ENCODE measurements at places on chromosomes 12 and 14.

DNA sequence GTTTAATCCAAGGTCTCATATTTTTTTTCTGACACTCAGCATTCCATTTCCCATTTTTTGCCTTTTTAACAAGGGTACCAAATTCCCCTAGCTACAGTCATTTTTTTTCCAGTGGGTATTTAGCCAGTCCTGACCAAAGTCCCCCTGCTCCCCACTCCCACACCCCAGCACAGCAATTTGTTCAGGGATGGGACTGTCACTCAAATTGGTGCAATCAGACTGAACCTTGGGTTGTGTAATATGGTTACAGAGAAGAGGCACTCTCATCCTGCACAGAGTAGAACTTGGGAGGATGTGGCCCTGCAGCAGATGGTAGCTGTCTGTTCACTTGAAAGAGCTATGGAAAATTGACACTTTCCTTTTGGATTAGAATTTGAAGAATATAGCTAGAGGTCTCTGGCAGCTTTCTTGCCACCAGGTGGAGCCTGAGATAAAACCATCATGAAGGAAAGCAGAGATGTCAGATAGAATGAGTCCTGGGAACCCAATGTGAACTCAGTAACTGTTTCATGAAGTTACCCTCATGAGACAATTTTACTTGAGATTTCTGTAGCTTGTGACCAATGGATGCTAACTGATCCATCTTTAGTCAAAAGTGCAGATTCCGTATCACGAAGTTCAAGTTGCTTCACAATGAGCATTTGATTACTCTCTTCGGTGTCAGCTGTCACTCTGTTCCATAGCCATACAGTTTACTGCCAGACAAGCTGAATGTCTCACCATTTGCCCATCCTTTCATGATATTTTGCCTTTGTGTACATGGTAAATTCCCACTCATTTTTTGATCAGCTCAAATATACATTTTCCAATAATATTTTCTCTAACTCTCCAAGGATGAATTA lies 394.0 kb upstream of the SYT1 start:
- no peak for DNase-seq

DNA sequence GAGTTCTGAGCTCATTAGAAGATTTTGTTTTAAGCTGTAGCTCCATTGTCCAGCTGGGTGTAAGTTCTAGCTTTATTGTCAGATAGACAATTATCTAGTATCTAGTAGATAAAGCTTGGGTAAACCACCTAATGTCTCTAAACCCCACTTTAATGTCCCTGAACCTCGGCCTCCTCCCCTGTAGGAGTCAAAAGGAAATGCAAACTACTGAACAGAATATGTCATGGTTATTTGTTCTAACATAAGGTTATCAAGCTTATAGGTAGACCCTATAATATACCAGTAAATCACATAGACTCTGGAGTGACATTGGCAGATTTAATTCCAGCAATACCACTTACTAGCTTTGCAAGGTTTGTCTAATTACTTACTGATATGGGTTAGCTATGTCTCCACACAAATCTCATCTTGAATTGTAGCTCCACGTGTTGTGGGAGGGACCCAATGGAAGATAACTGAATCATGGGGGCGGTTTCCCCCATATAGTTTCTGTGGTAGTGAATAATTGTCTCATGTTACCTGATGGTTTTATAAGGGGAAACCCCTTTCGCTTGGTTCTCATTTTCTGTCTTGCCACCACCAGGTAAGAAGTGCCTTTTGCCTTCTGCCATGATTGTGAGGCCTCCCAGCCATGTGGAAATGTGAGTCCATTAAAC lies 29.4 kb downstream of the BCAT1 start:
- no peak for DNase-seq

DNA sequence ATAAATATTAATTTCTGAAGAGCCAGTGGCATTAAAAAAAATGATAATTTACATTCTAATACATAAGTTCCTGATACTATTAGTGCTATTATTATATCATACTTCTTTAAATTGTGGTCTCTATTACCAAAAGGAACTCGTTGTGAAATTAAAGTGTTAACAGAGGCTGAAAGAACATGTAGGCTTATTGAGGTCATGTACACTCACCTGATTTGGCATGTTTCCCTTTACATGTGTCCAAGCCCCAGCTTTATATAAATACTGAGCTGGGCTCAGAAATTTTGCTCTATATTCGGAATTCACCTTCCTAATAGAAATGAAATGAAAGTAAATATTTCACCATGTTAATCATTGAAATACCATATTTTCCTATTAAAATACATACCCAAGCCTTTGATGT lies 11.0 kb downstream of the MDM1 start:
- DNase-seq, result no peak

DNA sequence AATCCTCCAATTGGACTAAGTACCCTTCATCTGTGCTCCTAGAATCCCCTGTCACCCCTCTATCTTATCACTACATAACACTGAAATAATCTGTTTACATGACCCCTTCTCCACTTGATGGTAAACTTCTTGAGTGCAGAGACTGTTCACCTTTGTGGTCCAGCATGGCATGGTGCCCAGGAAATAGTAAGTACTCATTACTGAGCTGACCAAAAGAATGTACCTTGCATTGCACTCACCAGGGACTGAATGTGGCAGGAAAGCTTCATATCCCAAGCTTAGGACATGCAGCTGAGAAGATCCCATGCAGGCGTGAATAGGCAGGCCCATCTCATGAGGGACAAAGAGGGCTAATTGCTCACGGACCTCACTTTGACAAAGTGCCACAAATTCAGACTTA lies 1.4 kb upstream of the GARIN2 start:
- no peak for DNase-seq

GRCh38 chr14:91890291-91890749 lies 23.0 kb upstream of the TC2N start:
- no peak for DNase-seq

- no peak for DNase-seq
These were observed 3.5 kb upstream of the KLRK1 start for GRCh38 chr12:10393291-10393690.

DNA sequence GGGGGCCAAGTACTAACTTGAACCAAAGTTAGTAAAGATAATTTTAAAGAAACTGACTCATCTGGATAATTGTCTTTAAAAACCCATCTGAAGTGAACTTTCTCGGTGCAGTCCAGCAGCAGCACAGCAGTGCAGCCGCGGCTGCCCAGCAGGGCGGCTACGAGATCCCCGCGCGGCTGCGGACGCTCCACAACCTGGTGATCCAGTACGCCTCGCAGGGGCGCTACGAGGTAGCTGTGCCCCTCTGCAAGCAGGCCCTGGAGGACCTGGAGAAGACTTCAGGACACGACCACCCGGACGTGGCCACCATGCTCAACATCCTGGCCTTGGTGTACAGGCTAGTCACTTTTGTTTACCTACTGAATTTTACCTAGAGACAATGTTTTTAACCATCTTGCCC lies 33.6 kb downstream of the KLC1 start:
- no peak for DNase-seq

Measured in GF-D8 (cell line).